ENCODE measurements at places on chromosomes 13 and 19.
A peak's percentile ranks its signal among the peaks of the same experiment; 100 is the strongest.

GRCh38 chr19:48121066-48121465, 10.4 kb upstream of the PLA2G4C start:
- DNase-seq: no peak

- DNase-seq: no peak
These were observed 37.4 kb upstream of the RCBTB2 start for GRCh38 chr13:48570216-48570828.

DNA sequence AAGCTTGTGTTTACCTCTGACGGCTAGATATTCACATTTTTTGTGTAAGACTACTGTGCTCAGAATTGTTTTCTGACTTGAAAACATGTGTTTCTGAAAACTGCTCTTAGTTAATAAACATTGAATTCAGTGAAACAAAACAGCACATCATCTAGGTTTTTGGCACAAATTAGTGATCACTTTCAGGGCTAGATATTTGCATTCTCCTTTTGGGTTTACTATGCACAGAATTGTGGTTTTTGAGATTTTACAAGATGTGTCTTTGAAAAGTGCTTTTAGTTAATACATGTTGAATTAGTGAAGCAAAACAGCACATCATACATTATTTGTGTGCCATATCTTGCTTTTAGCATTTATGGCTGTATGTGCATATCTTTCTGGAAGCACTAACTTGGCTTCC, 8.2 kb upstream of the PARP4 start:
- DNase-seq: no peak

- no peak for DNase-seq
These were observed 459.2 kb downstream of the MYO16 start for GRCh38 chr13:109088624-109088917.

DNA sequence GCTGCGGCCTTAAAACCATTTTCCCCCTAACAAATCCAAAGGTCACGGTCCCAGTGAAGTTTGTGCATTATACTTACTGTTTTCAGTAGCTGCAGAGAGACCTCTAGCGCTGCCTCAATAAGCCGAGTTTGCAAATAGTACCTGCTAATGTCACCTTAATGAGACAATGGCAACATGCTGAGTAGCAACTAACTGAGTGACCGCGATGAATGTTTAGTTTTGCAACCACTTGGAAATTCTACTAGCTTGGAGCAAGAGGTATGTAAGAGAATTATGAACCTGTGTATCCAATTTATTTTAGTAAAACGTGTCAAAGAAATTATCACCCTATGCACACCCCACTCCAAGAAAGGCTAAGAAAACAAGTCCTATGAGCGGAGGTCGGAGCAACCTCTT, 1.2 kb downstream of the KPNA3 start:
- no peak for DNase-seq

- DNase-seq: no peak
These were observed 53.3 kb downstream of the NHLRC3 start for GRCh38 chr13:39091586-39091985.

GRCh38 chr19:49718991-49719390, 28.1 kb downstream of the CPT1C start:
- no peak for DNase-seq

GRCh38 chr19:47693489-47693888, 19.7 kb upstream of the EHD2 start:
- no peak for DNase-seq

- DNase-seq: no peak
These were observed 9.8 kb downstream of the JOSD2 start for GRCh38 chr19:50501186-50501567.

- DNase-seq: peak; percentile 96
These were observed at the start of gene ARRDC2 for GRCh38 chr19:18007917-18008673. ARRDC2 (plus strand) TSS chr19:18008170; CDS start chr19:18008311, 141 bp downstream.

- no peak for DNase-seq
These were observed 15.8 kb upstream of the NPAS1 start for GRCh38 chr19:47003611-47004465.

DNA sequence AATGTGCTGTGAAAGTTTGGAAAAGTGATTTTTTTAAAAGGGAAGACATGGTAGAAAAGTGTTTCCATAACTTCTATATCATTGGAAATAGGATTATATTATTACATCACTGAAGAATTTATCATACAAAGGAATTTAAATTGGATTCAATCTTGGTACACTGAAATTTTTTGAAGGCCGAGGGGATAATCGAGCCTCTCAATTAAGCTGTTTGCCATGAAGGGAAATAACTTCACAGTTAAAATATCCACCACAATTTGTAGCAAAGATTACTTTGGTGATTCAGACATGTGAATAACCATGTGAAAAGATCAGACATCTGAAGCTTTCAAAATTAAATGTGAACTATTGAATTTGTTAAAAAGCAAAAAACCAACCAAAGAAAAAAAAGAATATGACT, 215.3 kb downstream of the KLF5 start:
- DNase-seq: no peak

DNA sequence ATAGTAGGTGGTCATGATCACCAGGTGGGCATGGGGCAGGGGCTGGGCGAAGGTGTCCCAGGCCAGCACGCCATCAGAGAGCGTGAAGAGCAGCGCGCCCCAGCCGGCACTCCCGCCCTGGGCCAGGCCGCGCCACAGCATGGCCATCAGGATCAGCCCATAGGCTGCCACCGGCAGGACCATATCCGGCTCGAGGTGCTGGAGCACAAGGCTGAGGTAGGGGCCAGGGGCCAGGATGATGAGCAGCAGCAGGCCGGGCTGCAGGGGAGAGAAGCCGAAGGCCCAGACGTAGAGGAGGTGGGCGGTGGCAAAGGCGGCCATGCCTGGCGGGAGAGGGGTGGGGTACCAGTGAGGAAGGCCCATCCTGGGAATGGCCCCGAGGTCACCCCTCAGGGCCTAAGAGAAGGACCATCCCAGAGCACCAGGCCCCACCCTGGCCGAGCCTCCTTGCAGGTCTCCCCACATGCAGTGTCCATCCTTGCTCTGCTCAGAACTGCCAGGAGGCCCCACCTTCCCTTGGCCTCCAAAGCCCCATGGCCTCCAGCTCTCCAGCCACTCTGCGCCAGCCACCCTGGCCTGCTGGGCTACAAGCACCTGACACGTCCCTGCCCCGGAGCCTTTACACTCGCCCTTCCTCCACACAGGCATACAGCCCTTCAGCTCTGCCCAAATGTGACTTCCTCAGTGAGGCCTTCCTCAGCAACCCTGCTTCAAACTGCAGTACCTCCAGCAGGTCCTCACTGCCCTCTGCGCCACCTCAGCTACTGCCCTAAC, 1.1 kb downstream of the TMEM86B start:
- no peak for DNase-seq

DNA sequence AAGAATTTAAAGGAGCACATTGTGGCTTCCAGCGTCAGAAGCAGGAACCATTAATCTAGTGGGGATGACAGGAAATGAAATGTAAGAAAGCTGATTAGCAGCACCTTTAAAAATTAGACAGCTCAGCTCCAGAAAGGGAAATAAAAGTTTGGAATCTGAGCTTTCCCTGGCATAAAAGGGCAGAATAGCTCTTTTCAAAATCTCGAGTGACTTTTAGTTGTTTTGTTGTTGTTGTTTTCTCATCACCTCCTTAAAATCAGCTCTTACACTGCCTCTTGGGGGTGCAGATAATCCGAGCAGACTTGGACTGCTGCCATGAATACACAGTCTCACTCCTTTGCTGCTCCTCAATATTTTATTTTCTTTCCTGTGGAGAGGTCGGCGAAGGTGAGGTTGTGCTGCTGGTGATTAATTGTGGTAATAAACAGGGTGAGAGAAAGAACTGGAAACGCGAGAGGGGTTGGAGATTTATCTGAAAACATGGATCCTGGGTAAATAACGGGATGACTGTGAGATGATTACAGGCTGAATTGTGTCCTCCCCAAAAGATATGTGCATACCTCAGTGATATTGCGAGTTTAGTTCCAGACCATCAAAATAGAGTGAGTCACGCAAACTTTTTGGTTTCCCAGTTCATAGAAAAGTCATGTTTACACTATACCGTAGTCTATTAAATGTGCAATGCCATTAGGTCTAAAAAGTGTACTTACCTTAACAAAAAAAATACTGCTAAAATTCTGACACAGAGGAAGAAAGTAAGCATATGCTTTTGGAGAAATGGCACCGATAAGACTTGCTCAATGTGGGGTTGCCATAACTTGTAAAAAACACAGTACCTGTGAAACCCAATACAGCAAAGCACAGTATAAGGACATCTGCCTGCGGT, 787.7 kb downstream of the UQCRFS1 start:
- DNase-seq: no peak

DNA sequence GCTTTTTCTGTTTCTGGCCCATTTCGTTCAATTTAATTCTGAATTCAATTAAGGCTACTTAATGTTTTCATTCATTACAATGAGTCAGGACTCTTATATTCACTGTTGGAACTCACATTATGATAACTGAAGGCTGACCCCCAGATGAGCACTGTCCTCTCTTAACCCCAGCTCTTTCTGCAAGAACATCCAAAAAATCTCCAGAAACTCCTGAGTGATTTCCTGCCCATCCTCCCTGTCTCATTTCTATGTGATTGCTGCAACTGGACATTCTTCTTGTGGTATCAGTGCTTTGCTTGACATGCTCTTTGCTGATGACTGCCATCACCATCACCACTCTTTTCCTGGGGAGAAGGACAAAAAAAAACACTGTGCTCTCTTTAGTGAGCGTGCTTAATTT, 240.3 kb downstream of the SPRY2 start:
- no peak for DNase-seq

DNA sequence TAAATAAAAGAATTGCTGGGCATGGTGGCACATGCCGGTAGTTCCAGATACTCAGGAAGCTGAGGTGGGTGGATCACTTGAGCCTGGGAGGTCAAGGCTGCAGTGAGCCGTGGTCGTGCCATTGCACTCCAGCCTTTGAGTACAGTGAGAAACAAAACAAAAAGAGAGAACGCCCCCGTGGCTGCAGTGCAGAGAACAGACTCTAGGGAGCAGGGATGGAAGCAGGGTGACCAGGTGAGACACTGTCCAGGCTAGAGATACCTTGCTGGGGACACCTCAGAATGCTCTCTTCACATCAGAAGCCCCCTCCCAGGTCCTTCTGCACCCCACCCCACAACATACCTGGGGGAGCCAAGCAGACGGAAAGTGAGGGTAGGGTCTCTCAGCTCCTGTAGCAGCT, 24.8 kb downstream of the MAP4K1 start:
- no peak for DNase-seq

- DNase-seq: no peak
These were observed 12.4 kb downstream of the CDX2 start for GRCh38 chr13:27956576-27957300.

GRCh38 chr19:4732680-4733114, 9.1 kb upstream of the DPP9 start:
- peak; percentile 68 for DNase-seq

DNA sequence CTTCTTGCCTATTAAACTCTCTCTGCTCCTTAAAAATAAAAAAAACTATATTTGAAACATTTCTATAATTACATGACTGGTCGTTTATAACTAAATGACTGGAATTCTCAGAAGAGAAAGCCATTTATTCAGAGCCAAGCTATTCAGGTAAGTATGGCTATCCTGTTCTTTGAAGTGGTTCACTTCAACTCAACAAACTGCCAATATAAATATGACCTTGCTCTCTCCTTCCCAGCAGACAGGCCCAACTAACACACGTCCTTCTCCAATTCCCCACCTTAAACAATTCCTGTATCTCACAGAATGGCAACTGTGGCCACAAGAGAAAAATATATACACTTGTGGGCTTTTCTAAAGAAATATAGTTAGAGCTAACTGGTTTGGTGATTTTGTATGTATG, 153.9 kb downstream of the MIPEP start:
- DNase-seq: no peak

DNA sequence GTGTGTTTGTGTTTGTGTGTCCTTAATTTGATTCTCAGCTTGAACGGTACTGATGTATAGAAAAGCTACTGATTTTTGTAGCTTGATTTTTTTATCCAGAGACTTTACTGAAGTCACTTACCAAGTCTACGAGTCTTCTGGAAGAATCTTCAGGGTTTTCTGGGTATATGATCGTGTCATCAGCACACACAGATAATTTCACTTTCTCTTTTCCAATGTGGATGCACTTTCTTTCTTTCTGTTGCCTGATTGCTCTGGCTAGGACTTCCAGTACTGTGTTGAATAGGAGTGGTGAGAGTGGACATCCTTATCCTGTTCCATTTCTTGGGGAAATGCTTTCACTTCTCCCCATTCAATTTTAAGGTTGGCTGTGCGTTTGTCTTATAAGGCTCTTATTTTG, 7.9 kb upstream of the LILRB1 start:
- DNase-seq: no peak

- no peak for DNase-seq
These were observed 32.2 kb downstream of the GP6 start for GRCh38 chr19:55005684-55006488.

DNA sequence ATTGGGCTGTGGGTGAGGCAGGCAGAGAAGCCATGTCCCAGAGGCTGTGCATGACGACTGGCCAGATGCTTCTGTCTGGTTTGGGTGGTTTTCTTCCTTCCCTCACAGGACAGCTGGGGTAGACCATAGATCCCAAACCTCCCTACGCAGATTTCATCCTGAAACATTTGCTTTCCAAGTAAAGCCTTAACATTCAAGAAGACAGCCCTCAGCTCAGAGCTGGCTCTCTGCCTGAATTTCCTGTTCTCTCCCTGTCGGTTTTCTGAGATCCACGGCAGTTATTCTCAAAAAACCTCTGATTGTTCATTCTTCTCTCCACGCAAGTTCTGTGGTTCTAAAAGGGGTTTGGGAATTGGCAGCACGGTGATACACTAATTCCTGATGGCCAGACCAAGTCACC, 25.3 kb downstream of the UQCRFS1 start:
- DNase-seq: no peak

DNA sequence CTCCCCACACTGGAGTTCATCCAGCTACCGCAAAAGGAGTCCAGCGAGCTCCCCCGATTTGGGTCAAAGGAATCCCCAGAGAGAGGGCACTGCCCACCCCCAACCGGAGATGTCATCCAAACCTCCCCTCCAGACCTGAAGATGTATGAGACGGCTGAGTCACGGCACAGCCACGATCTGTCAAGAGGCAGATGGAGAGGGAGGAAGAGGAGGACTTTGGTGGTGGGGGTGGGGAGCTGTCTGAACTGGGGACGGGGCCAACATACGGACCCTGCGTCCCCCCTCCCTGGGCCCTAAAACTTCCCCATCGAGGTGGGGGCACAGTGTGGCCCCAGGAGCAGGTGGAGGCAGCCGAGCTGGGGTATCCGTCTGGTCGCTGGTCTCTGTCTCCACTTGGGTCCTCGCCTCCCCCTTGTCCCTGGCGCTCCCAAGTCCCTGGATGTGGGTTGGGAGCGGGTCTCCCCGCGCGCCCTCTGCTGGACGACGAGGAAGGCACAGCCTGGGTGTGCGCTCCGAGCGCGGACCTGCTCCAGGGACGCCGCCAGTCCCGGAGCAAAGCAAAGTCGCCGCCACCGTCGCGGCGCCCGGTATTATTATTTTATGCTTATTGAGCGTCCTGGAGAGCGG, 3.8 kb downstream of the PDE4A start:
- peak; percentile 87 for DNase-seq

- no peak for DNase-seq
These were observed 148.0 kb downstream of the PRR20E start for GRCh38 chr13:57314897-57315520.

GRCh38 chr19:3958836-3959765, 11.8 kb downstream of the DAPK3 start:
- DNase-seq: no peak

GRCh38 chr19:36572593-36573019, 486 bp downstream of the ZNF529 start:
- no peak for DNase-seq

GRCh38 chr13:41502673-41503072, 45.3 kb downstream of the RGCC start:
- DNase-seq: no peak
